ENCODE measurements at places on chromosomes 16 and 17.

DNA sequence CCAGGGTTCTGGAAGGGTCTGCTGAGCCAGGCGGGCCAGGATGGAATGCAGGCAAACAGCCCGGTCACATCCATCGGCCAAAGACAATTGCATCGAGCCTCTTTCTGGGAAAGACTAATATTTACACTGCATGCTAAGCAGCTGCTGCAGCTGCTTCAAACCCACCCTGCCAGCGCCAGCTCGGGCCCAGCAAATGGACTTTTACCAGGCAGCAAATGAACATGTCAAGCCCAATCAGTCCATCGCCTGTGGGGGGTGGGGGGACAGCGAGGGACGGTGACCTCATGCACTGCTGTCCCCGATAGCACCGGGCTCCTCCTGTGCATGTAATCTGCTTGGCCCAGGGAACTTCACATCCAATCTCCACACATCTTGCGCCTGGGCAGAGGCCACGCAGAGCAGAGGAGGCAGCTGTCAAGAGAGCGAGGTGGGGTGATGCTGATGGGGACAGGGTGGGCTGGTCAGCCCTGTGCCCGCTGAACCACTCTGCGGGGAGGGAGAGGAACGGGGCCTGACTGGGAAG is 39.4 kb upstream of the CDH5 start:
- no peak for DNase-seq

- DNase-seq = no peak
Observed at GRCh38 chr16:56558024-56558747, 6.7 kb upstream of the MT4 start.

GRCh38 chr16:73051961-73052360 is 4.0 kb upstream of the ZFHX3 start:
- no peak for DNase-seq

DNA sequence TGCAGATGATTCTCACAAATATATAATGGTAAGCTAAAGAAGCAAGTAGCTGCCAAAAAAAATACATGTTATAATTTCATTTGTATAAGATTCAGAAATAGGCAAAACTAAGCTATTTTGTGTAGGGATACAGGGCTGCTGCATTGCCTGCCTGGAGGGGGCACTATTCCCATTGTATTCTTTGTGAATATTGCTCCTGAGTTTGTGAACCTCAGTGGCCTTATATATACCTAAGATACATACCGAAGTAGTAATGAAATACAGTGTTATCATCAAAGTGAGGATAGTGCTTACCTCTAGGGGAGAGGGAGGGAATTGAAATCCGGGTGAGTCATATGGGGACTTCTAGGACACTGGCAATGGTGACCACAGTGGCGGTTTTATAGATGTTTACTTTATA is 53.5 kb downstream of the C17orf58 start:
- no peak for DNase-seq

GRCh38 chr17:42126836-42127235 is 4.2 kb downstream of the HSPB9 start:
- no peak for DNase-seq

DNA sequence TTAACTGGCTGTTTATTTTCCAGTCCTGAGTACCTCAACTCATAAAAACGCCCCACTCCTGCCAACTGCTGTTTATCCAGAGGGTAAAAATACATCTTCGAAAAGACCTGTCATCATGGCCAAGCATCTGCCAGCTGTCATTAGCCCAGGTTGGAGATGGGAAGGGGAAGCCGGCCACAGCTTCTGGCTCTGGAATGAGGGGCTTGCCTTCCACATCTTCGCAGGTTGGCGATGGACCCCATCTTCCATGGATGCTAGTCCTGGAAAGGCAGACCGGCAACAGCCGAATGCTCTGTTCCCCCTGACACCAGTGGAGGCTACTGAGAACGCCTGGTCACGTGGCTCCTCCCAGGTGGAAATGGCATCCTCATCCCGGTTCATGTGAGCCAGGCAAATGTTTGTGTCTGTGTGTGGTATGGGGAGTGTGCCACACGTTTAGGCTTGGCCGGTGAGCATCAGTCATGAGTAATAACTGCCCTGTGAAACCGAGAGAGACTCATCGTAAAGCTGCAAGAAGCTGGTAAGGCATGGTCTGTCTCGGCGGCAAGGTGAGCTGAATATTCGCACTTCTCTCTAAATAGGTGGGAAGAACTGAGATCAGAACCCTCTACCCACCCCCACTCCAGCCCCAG is 420 bp upstream of the KRTAP17-1 start:
- DNase-seq = peak; percentile 72

GRCh38 chr16:49980166-49980565 is 44.9 kb upstream of the CNEP1R1 start:
- no peak for DNase-seq

DNA sequence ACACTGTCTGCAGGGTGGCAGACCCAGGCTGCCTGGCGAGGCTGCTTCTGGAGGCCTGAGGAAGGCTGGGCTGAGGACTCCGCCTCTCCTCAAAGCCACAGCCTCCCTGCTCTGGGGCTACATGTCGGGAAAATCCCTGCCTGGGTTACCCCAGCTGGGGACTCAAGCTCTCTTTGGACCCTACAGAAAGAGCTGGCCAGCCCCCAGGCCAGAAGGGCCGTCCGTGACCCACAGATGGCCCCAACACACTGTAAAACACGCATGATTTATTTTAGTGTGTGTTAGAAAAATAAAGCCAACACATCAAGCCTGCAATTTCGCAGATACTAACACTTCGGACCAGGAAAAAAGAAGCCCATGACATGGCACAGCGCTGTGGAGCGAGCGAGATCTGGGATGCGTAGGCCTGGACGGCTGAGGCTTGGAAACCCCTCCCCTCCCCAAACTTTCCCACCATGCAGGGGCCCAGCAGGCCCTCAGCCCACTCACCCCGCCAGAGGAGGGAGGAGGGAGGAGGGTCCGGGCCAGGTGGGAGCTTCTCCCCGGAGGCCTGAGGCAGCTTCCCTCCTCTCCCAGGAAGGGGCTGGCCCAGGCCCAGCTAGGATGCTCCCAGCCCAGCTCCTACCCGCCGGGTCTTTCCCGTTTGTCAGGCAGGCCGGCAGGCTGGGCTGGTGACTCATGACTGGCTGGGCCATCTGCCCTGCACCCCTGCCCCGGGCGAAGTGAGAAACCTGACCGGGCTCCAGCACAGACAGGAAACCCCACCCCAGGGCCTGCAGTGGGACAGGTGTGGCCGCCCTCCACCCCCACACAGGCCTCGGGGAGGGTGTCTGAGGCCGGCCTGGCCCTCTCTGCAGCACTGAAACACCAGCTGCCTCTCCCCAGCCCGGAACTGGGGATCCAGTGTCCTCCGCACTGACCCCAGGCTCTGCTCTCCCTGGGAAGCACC is 34.1 kb upstream of the SLC38A10 start:
- DNase-seq = peak; percentile 88

- DNase-seq = no peak
Observed at GRCh38 chr16:83002351-83003334, 375.9 kb downstream of the CDH13 start.

DNA sequence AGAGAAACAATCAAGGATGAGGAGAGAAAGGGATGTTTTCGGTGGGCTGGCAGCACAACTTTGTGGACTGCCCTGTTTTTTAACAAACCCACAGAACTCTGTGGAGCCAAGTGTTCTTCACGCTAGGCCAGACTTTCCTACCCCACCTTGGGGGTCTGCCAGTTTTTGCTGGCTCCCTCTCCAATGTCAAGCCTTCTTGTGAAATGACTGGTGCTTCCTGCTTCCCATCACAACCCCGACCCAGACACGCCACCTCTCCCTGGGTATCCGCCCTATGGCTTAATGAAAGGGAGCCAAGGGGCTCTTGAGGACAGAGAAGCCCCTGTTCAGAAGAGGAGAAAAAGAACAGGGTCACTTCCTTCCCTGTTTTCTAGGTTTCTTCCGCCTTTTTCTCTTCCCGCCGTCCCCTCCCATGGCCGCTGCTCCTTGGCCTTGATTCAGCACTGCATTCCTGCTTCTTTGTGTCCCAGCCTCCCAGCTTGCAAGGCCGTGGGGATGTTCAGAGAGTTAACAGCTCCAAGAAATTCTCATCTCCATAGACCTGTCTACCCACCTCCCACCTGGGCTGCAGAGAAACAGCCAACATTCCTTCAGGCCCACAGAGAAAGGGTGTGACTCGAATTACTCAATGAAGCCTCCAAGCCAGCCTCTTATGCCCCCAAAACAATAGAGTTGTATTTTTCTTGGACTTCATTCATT is 16.5 kb upstream of the SOX9 start:
- peak; percentile 85 for DNase-seq

DNA sequence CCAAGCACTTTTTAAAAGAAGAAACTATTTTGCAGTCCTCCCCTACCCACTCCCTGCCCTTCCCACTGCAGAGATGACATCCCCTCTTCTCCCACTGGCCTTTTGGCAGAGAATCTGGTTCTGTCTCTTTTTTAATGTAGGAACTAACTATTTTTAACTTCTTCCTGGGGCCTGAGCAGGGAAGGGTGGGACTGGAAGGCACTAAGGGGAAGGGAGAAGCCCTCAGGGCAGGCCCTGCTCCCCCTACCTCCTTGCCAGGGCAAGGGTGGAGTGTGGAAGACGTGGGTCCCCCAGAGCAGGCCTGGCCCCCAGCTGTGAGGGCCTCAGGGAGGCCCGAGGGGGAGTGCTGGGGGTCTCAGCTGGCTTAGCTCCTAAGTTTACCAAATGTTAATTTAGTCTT is 19.5 kb downstream of the UNC13D start:
- no peak for DNase-seq

GRCh38 chr16:78596996-78597422 is 497.6 kb downstream of the WWOX start:
- DNase-seq = no peak

- DNase-seq = no peak
Observed at GRCh38 chr16:57007530-57007929, 18.2 kb downstream of the NLRC5 start.

DNA sequence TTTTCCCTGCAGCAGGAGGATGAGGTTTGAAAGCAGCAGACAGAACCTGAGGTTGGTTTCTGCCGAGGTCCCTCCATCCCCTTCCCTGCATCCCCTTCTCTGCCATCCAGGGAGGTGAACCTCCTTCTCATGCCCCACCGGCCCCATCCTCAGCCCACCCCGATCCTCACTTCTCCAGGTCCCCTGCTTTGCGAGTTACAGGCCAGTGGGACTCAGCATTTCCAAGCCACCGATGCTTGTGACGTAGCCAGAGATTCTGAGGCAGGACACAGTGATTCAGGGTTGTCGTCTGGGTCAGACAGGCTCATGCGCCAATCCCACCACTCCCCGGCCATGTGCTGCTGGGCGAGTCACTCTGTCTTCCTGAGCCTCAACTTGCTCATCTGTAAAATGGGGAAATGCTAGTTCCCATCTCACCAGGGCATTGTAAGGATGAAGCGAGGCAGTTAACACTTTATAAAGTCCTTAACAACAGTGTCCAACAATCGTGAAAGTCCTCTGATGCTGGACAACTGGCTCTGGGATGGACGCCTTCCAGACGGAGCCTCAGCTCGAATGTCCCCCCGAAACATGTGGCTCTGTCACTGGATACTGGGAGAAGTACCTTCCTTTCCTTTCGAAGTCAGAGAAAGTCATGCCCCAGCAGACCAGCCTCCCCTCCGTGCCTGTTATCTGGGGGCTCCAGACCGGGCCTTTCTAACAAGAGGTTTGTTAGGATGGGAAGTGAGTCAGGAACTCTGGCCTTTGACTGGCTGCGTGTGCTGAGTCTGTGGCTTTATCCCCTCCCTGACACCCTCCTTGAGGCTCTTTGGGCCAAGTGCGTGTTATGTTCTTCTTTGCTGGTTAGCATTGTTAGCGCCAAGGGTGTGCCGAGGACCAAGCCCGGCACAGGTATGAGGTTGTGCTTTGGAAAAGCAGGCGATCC is 21.9 kb downstream of the SEC14L5 start:
- no peak for DNase-seq

GRCh38 chr16:71484006-71484893 is 4.9 kb downstream of the ZNF19 start:
- DNase-seq = peak; percentile 88

DNA sequence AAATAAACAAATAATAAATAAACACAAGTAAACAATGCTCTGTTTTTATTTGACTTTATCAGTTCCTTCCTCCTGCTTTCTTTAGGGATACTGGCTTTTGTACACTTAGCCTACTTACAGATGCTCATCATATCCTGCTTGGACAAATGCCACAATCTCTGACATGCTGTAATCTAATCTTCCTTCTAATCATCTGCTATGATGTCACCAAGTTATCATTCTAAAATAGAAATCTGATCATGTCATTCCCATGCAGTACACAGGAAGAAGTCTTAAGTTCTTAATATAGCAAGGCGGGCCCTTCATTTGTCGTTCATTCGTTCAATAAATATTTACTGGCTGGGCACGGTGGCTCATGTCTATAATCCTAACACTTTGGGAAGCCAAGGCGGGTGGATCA is 9.1 kb upstream of the UBB start:
- DNase-seq = no peak

DNA sequence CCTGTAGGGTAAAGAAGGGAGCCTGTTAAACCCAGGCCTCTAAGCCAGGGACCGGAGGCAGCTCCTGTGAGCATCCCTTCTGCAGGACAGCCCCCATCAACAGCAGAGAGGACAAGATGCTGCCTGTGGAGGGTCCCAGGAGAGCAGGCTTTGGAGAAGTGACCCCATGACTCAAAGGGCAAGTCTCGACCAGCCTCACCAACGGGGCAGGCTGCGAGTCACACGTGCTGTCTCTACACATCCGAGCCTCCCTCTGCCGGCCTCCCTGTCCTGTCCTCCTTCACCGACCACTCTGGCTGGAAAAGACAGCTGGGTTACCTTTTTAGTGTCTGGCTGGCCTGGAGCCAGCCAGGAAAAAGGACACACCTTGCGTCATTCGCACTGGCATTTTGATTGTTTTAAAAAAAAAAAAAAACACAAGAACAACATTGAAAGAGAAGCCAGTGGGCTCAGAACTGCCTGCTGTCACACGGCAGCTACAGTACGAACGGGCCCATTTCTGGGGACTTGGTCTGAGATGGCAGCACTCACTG is 74.5 kb upstream of the RCVRN start:
- DNase-seq = no peak

GRCh38 chr17:80888276-80889160 is 103.1 kb upstream of the CHMP6 start:
- DNase-seq = no peak

DNA sequence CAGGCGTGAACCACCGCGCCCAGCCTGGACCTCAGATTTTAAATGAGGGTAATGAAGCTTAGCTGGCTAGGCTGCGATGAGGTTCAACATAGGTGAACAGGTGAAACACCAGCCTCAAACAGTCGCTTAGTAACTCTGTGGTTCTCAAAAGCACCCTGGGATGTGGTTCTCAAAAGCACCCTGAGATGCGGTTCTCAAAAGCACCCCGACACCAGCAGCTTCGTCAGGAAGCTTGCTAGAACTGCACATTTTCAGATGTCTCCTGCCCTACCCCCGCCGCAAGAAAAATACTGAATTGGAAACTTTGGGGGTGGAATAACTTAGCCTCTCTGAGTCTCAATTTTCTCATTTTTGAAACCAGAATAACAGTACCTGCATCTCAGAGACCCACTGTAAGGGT is 86.7 kb upstream of the XYLT1 start:
- DNase-seq = peak; percentile 29

- DNase-seq = no peak
Observed at GRCh38 chr17:73203788-73204479, 11.1 kb downstream of the COG1 start.

GRCh38 chr16:22126037-22126558 is 33.8 kb downstream of the VWA3A start:
- no peak for DNase-seq

- DNase-seq = no peak
Observed at GRCh38 chr17:69884846-69885245, 190.2 kb upstream of the KCNJ16 start.

- DNase-seq = peak; percentile 3
Observed at GRCh38 chr17:79646721-79647455, 36.0 kb upstream of the RBFOX3 start.
